Stimulated activated CD4-positive, alpha-beta T cell treated with anti-CD3 and anti-CD28 coated beads, Interleukin-1b, Interleukin-23, amount 100 ng/mL, for 1 hour (primary cell): ENCODE measurements at places on chromosomes 4 and X.

DNA sequence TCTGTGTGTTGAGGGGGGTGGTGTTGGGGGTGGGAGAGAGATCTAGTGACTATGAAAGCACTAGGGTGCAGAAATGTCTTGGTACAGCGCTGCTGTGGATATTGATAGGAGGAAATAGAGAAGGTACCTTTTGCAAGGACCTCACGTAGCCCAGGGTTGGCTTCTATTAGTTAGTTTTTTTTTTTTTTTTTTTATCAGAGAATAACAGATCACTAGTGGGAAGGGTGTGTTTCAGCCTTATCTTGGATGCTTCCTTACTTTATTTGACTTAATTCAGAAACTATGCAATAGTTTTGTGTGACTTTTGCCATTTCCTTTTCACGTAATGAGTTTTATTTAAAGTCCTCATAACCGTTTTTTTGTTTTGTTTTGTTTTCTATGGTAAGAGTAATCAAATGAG, 16.4 kb upstream of the PGRMC2 start:
- DNase-seq, result no peak

- no peak for DNase-seq
Observed at GRCh38 chrX:10847333-10847732, 226.9 kb upstream of the MID1 start.

- no peak for DNase-seq
Observed at GRCh38 chrX:55008571-55009358, 8.6 kb downstream of the APEX2 start.

- DNase-seq, result no peak
Observed at GRCh38 chr4:102094481-102094880, 250.8 kb downstream of the SLC39A8 start.

DNA sequence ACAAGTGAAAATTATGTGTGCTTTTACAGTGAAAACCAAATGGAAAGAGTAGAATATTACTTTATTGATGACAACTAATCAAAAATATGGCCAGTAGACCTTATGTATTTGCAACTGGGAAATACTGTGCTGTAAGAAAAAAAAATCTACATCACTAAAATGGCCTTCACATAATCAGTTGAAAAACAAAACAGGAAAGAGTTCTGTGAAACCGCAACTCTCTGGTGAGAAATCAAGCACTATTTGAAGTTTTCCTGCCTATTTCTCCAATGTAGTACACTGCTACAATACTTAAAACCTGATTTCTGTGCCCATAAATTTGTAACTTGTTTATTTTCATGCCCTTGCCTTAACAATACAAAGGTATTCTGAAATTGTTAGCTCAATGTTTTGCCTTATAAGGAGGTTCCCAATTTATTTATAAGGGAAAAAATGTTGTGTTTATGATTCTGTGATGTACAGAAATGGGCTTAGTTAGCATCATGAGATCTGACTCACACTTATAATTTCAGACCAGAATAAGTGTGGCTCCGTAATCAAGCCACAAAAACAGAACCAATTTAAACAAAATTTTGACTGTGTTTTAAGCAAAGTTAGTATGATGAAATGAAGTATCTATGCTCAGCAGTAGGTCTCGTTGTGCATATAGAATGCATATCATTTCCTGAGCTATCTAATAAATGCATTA, 147.1 kb downstream of the FAT4 start:
- DNase-seq, result no peak

- no peak for DNase-seq
Observed at GRCh38 chrX:47608130-47608810, 11.4 kb downstream of the SYN1 start.

GRCh38 chr4:153465615-153466080, 512 bp upstream of the TMEM131L start:
- DNase-seq, result no peak

DNA sequence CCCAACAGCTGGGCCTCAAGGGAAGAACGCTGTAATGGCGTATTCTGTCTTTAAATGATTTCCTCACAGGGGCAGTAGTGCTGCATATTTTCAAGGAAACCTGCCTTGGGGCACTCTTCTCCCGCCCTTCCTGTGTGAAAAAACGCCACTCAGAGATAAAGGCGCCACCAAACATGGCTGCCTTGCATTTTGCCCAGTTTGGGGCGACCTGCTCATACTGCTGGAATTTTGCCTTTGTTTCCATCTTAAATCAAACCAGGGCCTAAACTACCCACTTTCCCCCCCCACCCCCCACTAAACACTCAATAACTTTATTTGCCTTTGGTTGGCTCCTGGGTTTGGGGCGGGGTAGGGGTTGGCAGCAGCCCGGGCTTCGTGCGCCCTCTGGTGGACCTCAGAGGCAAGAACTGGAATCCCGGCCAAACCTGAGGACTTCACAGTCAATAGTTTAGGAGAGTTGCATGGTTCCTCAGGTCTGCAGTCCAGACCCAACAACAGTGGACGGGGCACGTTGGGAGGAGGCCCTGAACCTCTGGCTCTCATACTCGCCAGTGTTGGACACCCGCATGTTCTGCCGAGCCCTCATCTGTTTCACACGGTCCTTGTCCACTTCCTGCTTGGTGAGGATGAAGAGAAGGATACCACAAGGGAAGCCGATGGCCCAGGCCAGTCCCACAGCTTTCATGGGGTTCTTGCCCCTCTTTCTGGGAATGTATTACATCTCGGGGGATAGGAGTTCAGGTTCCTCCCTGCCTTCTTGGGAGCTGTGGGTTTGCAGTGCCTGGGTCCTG, 220.1 kb upstream of the STK26 start:
- no peak for DNase-seq
